Activated CD8-positive, alpha-beta memory T cell treated with anti-CD3 and anti-CD28 coated beads, Interleukin-2, amount 10 ng/mL, durations not matched to agents 7 days and 5 days (primary cell): ENCODE measurements at places on chromosomes 7 and 10. TPM values are rescaled to one million over a fixed set of nuclear protein-coding genes. Genes with fewer than 3 reads are reported as not detected.

DNA sequence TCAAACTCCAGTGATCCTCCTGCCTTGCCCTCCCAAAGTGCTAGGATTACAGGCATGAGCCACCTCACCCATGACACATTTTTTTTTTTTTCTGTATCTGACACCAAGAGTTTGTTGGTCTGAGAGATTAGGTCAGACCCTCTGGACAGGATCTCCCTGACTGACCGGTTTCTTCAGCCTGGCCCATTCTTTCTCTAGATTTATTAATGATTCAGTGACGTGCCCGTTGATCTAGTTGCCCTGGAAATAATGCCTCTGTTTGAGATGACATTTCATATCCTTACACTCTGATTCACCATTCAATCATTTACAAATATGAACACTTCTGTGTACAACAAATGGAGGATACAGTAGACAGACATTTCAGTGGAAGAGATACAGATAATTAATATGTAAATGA is 1.4 kb upstream of the ZNF212 start:
- no peak for DNase-seq

Gene SPDYE9
- total RNA-seq = not detected

GRCh38 chr7:45171946-45172345 is 14.4 kb downstream of the RAMP3 start:
- DNase-seq = no peak

Gene ZNF503
- 0.35 TPM for total RNA-seq

- DNase-seq = no peak
Measured at GRCh38 chr7:7110706-7111105, 71.6 kb upstream of the C1GALT1 start.

GRCh38 chr10:48683868-48684267 is 805 bp upstream of the WDFY4 start:
- DNase-seq = no peak

Gene PRR15
- not detected for total RNA-seq

DNA sequence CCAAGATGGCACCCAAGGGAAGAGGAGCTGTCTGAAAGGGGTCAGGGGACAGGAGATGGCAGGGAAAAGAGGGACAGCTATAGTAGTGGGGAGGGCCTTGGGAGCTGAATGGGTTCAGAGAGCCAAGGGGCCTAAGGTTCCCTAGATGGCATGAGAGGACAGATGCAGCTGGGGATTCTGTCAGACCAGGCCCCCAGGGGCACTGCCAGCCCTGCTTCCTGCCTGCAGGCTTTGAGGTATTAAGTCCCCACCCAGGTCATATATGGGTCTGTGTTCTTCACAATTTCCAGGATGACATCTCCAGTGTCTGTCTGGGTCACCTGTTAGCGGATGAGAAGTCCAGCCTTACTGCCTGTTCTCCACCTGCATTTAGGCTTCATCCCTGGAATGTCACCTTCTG is 56.7 kb downstream of the NEURL1 start:
- no peak for DNase-seq

Gene ZNF12
- 17.3 TPM for total RNA-seq

Gene PRTFDC1
- total RNA-seq = 1.6 TPM

DNA sequence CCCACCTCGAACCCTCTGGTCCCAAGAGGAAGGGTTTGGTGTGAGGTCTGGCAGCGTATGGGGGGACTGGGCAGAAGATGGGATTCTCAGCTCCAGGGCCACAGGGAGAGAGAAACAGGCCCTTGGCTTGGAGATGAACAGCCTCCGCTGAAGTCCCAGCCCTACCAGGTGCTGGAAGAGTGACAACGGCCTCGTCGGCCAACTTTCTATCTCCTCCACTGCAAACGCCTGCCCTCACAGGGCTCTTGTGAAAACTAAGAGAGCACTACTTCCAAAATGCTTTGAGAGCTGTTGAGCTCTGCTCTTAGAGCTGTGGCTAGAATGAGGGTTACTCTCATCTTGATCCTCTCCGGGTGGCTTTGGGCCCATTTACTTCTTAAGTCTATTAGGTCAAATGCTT is 63.5 kb downstream of the AFAP1L2 start:
- no peak for DNase-seq

GRCh38 chr7:33821970-33822369 is 83.4 kb upstream of the BMPER start:
- DNase-seq = no peak

Gene CNPY1
- not detected for total RNA-seq

Gene MMD2
- total RNA-seq = not detected

DNA sequence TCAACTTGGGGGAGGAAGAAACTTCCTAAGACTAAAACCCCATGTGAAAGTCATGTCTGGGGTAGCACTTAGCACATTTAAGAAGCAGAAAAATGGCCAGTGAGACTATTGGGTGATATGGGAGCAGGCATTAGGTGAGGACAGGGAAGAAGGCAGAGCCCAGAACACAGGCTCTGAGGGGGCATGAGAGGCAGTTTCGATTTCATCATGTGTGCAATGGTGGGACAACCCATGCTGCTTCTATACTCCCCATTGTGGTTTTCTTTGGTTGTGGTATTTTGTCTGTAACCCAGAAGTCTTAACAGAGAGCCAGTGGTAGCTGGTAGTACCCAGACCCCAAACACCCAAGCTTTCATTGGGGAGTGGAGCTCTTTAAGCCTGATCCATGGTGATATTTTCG is 752.0 kb downstream of the GRID1 start:
- DNase-seq = no peak

GRCh38 chr10:99681553-99681952 is 22.2 kb downstream of the ENTPD7 start:
- no peak for DNase-seq

DNA sequence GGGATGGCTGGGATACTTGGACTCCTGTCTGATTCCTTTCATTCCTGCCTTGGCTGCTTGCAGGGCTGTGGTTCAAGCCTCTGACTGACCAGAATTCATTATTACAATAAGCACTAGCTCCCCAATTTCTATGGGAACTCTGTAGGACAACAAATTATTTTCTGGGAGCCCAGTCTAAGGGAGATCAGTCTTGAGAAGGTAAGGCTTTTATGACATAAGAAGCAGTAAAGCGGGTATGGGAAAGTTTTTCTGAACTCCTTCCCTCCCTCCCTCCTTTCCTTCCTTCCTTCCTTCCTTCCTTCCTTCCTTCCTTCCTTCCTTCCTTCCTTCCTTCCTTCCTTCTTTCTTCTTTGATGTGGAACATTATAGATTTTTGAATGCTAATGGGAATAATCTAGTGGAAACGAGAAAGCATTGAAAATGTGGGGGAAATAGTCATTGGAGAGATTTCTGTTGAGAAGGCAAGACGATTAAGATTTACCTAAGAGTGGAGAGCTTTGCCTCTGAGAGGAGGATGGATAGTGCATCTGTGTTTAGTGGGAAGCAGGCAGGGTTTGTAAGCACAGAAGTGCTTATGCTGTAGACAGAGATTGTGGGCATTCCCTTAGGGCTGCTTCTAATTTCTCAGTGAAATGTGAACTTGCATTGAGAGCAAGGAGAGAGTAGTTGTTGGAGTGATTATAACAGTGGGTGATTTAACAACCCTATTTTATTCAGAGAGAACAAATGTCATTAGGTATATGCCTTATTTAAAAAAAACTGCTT is 201.5 kb downstream of the DNAJB9 start:
- DNase-seq = no peak
